ENCODE measurements at places on chromosomes 5 and 9. TPM values are rescaled to one million over a fixed set of nuclear protein-coding genes. Genes with fewer than 3 reads are reported as not detected.

Gene BHMT2
- 5.4 TPM for total RNA-seq

Gene NUTM2G
- not detected for total RNA-seq

DNA sequence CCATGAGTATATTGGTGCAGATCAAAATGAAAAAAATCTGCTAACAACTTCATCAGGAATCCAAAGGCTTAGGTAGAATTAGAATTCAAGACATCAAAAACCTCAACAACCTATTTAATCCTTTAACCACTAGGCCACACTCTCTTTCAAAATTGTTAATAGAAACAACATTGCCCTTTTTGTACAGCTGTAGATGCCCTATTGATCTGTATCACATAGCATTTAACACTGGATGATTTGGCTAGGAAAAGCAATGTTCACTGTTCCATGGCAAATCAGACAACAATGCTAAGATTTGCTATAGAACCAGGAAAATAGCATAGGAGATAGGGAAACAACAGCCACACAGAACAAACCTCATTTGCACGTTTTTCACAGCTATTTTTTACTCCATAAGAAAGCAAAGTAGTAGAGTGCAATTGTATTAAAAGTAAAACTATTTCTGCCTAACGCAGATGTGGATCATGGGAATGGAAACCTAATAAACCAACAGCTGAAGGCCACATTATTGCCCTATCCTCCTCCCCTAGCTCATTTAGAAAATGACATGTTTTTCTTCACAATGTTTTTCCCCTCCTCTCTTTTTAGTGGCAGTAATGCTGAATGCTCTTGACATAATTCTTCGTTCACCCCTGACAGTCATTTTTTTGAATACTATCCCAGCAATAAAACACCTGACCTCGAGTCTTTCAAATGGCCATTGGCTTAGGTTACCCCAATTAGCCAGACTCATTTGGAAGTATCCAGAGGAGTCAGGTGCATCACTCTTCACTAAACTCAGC, 373.0 kb upstream of the CCNH start:
- no peak for DNase-seq

DNA sequence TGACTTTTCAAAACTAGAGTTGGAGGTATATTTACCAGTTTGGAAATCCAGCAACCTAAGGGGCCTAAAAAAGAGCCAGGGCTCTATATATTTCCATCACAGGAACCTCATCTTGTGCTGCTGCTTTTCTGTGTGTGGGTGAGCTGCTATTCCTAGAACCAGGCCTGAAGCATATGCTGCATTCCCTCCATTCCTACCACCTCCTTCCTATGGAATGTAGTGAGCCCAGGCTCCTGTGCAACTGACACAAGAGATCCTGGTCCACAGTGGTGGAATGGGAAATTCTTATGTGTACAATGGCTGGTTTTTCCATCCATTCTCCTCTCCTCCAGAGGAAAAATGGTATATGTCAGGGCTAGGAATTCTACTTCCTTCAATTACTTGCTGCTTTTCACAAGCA, 39.1 kb downstream of the SPEF2 start:
- no peak for DNase-seq

- no peak for DNase-seq
These were observed 50.5 kb downstream of the SPTLC1 start for GRCh38 chr9:92064711-92065110.

- DNase-seq, result no peak
These were observed 9.1 kb upstream of the DAB2 start for GRCh38 chr5:39433848-39434247.

- DNase-seq, result no peak
These were observed 2.4 kb downstream of the PIP5KL1 start for GRCh38 chr9:127927988-127928675.

Measured in dermis blood vessel endothelial cell (primary cell).